ENCODE measurements at places on chromosomes 12 and 14.

- no peak for DNase-seq
Measured at GRCh38 chr12:110102255-110102654, 21.9 kb upstream of the IFT81 start.

DNA sequence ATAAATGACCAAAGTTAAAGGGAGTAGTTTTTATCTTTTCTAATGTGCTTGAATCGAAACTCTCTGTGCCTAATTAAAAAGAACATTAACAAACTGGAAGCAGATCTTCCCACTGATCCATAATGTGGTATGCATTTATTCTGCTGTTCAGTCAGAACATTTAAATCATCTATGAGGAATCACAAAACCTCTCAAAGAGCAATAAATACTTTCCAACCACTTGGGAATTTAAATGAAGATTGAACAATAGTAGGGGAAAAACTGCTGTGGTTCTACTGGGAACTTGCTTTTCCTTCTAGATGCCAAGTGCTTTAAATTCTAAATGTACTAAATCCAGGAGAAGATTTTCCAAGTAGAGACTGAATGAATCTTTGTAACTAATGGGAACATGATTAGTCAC, 12.3 kb upstream of the CHPT1 start:
- DNase-seq = no peak

DNA sequence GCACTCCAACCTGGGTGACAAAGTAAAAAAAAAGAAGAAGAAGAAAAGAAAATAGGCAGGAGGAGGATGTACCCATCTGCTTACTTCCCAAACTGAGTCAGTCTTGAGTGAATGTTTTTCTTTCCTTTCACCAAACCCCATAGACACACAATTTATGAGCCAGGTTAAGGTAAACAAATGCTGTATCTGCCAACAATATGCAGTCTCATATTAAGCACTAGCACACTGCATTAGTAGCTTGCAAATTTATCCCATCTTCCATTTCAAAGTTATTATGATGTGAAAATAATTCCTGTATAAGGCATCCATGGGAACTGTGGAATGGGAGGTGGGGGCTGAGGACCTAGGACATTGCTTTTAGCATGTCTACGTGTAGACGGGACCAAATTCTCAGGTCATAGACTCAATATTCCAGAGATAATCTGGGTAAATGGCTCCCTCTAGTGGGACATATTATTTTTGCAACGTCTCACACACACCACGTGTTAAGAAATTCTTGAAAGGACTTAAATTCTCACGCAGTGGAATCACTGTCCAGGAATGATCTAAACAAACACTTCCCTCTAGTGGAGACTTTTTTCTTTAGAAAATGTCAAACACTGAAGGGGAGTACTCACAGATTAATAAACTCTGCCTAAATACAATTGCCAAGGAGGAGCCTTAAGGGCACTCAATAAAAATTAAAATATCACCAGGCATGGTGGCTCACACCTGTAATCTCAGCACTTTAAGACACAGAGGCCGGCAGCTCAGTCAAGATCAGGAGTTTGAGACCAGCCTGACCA, 17.1 kb upstream of the OR10P1 start:
- DNase-seq = peak; percentile 21

- DNase-seq = no peak
Measured at GRCh38 chr12:233615-233968, 19.6 kb upstream of the SLC6A12 start.

GRCh38 chr12:121248622-121249021, 38.7 kb downstream of the P2RX4 start:
- no peak for DNase-seq

DNA sequence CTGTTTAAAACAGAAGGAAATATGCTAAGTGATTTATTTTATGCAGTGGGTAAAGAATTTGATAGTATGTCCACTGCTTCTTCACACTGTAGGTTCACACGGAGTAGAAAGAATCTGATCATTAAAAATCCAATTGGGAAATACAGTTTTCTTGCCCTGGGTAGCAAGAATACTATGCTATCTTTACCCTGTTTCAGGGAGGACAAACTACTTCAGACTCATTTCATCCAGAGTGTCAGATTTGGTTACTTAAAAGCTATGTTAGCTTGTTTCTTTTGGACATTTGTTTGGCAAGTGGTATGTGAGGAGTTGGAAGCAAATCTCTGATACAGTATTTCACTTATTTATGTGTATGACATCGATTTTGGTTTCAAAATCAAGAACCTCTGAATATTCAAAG, 4.3 kb downstream of the FRS2 start:
- no peak for DNase-seq

- no peak for DNase-seq
Measured at GRCh38 chr12:15179672-15180071, 41.5 kb downstream of the RERG start.

- no peak for DNase-seq
Measured at GRCh38 chr12:106584104-106585064, 1.6 kb downstream of the RFX4 start.

GRCh38 chr12:54682674-54683073, 34.5 kb upstream of the DCD start:
- no peak for DNase-seq

DNA sequence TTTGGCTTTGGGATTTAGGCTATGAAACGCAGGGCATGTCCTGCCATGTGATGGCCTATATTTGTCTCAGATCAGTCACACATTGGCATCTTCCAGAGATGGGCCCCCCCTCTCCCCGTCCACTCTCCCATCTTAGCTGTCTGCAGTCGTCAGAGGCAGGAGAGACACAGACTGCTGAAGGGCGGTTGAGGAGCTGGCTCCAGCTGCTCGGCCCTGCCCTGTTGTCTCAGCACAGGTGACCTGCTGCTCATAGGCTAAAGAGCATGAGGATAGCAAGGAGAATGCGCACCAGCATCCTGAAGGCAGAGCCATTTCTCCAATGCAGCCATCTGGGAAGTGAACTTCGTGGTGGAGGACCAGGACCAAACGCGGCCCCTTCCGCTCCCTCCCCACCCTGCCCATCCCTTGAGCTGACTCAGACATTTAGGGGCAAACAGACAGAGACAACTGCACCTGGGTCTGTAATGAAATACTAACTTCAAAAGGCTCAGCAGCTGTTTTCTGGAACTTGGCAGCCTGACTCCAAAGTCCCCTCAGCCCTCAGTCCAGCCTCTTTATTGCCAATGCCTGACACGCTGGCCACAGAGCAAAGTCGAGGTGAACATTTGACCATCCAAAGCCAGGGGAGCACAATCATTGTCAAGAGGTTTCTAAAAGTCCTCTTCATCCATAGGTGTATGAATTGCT, 22.3 kb downstream of the FZD10 start:
- DNase-seq = no peak

DNA sequence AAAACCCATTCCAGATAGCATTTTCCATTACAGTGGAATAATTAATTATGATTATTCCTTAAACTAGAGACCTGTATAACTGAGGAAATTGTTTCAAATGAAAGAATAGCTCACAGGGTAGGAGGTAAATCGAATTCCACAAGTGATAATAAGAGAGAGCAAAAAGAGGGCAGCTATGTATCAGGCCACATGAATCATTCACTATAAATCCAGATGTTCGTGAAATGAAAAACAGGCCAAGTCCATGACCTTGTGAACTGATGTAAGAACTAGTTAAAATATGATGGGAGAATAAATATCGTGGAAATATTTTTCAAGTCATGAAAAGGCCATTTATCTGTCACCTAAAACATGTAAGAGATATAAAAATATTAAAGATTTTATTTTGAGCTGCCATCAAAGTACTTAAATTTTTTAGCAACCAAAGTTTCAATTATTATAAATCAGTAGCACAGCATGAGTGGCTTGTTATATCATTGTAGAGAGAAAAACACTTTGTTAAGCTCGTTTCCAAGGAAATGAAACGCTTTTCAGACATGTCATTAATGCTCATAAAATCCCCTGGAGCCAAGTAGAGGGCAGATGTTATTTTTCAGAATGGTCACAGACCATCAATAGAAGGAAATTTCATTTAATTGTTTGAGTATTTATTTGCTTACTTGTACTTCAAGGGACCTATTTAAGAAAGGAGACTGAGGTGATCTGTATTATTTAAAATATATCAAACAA, 120.6 kb upstream of the CDKN3 start:
- no peak for DNase-seq

- no peak for DNase-seq
Measured at GRCh38 chr12:120902846-120903411, 1.2 kb downstream of the SPPL3 start.

DNA sequence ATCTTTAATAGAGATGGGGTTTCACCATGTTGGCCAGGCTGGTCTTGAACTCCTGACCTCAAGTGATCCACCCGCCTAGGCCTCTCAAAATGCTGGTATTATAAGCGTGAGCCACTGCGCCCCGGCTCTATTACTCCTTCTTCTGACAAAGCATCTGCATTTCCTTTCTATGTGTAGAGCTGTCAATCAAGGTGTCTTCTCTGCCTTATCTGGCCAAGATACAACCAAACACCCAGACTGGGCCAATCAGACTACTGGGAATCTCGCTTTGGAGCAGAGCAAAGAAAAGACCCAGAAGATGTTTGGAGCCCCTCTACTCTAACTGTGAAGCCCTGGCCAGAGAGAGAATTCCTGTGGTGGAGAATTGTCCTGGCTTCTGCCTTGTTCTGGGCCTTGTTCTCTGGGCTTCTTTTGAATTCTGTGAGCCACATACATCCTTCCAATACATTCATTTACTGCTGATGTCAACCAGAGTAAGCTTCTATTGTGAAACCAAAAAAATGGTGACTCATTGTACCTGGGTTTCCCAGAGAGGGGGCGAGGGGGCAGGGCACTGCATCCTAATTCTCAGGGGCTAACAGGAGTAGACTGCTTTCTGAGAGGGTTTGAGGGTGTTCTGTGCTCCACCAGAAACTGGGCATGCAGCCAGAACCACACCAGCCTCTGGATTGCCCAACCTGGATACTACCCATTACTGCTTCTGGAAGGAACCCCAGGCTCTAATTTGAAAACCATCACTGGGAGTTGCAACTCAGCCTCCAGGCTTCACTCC, 18.8 kb upstream of the FLVCR2 start:
- no peak for DNase-seq

DNA sequence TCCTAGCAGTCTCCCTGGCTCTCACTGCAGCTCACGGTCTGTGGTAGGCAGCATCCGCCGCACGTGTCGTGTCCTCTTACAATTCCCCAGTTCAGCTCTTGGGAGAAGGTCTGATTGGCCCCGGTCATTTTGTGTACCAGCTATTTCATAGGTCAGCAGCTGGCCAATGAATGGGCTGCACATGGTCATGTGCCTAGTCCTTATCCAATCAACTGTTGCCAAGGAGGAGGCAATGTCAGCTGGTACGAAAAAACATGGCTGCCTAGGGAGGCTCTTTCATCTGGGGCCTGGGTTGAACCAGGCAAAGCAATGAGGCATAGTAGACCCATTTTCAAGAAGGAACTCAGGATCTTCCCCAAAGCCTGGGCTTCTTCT, 46.1 kb downstream of the RNFT2 start:
- DNase-seq = no peak

- no peak for DNase-seq
Measured at GRCh38 chr12:106019144-106019543, 119.6 kb downstream of the NUAK1 start.

DNA sequence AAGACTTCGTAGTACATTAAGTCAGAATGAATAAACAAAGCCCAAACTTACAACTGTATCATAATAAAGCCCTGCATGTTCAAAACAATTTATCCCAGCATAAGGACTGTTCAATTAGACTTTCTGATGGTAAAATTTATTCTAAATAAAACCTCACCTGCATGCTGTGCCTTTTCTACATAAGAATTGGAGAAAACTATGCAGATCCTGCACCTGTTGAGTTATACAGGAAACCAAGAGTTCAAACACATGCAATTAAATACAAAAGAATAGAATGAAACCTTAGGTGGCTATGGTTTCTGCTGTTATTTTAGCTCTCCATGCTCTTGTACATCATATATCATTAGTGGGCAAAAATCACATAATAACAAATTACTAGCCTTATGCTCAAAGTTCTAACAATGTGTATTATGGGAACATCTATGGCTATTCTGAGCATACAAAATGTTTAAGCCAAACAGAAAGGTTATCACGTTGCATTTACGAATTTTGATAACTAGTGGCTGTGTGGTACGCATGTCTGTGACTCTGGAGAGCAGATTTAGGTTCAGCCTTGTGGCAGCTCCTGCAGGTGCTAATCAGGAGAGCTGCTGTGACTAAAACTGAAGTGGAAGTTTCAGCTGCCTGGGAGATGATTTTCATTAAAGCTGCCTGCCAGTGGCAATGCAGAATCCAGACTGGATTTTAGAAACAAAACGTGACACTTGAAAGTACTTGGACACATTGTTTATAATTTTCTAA, 36.1 kb upstream of the LRFN5 start:
- DNase-seq = peak; percentile 63

- no peak for DNase-seq
Measured at GRCh38 chr14:76863724-76864407, 37.7 kb downstream of the LRRC74A start.

GRCh38 chr12:92546635-92547348, 156.0 kb upstream of the PLEKHG7 start:
- DNase-seq = no peak

DNA sequence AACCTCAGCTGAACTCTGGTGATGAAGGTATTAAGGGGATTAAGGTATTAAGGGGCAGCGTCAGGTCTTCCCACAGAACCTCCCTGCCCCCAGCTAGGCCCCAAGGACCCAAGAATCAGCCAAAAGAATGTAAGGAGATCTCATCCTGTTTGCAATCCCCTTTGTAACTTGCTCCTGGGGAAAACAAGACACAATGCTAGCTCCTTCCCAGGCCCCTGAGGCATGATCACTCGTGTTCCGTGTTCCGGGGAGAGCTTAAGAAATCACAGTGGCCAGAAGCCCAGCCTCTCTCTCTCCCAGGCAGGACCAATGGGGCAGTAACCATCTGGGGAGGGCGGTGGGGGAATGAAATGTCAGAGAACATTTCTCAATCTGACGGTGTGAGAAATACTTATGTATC, 33.2 kb downstream of the PIGH start:
- no peak for DNase-seq

DNA sequence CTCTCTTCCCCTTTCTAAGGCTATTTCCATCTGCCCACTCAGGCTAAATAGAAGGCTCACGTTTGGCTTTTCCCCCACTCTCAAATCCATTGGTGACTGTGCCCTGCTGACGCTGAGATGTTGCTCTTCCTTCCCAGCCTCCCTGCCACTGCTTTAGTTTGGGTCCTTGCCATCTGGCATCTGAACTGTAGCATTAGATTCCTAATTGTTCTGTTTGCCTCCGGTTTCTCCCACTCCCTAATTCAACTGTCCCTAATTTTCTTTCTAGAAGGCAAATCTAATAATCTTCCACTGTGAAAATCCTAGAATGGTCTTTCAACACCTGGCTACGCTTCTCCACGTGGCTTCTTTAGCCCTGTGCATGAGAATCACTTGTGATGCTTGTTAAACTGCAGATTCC, 37.6 kb upstream of the SMOC1 start:
- no peak for DNase-seq
